ENCODE measurements at places on chromosomes 6 and 20.

DNA sequence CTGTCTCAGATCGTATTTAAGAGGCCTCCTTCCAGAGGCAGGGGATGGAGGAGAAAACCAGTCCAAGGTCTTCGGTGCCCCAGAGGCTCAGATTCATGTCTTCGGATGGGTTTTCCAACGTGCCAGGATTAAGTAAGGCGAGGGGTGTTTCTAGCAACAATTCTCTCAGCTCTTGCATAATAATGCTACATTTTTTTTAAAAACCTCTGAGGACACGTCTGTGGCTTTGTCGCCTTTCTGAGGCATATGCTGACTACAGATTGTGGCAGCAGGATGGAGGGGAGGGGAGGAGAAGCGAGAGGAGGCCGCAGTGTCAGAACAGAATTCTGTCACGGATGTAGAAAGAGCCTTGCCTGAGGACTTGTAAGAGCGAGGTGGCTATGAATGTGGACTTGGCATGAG is 17.7 kb upstream of the CCDC167 start:
- H3K27ac ChIP-seq = no peak overlapping the region
- no peak for DNase-seq
- no peaks in the 10 kb centered on the region for H3K36me3 ChIP-seq
- no peak overlapping the region for H3K4me3 ChIP-seq

DNA sequence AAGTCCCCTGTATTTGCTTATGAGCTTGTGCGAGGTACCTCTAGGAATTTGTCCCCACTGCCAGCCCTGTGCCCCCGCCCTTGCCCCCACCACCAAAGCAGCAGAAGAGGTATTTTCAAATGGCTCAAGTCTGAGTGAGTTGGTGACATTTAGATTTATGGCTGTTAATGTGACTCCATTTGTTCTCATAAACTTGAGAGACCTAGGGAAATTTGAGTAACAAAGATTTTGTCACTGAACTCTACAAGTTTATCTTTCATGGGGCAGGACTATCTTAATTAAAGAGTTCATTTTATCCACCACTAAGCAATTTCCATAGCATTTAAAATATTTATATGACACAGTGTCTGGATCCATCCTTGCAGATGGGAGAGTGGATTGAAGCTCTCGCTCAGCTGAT is 108.5 kb downstream of the PRND start:
- no peaks in the 10 kb centered on the region for H3K27me3 ChIP-seq
- H3K36me3 ChIP-seq = no peaks in the 10 kb centered on the region
- DNase-seq = no peak
- H3K4me1 ChIP-seq = no peaks in the 10 kb centered on the region
- H3K27ac ChIP-seq = no peak overlapping the region

DNA sequence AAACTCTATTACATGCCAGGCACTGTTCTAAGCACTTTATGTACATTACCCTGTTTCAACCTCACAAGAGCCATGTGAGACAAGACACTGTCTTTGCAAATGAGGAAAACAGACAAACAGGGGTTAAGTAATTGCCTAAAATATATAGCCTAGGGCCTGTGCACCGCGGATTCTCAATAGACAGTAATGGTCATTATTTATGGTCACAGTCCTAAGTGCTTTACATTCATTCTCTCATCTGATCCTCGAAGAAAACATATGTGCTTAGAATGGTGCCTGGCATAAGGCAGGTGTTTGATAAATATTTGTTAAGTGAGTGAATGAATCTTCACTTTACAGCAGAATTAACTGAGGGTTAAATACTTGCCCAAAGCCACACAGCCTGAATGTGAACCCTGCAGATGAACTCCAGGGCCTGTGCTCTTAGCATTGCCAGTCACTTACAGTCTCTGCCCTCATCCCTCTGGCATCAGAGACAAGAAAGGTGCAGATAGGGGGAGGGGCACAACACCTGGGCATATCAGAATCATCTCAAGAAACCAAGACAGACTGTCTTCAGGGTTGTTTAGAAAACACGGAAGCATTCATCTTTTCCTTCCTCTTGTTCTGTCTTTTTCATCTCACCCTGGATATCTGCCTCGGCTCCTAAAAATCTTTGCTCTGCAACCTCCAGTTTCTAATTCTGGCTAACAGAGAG is 92.8 kb upstream of the SASH1 start:
- no peak overlapping the region for H3K4me3 ChIP-seq
- H3K4me1 ChIP-seq = no peaks in the 10 kb centered on the region
- no peak for DNase-seq
- no peaks in the 10 kb centered on the region for H3K27me3 ChIP-seq
- H3K36me3 ChIP-seq = no peaks in the 10 kb centered on the region

DNA sequence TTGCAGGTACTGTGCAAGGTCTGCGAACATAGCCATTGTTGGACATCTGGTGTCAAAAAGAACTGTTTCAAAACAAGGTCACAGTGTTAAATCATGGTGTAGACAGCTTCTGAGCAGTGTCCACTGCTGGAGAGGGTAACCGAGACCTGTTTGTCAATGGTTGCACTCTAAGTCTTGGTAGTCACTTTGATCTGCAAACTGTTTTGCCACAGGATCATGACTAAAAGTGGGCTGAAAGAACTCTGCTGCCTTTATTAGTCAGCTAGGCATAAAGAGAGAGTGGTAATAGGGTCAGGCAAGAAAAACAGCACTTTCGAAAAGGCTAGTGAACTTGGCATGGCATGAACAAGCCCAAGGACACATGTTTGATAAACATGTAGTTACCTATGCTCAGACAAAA is 552.3 kb upstream of the CITED2 start:
- no peak for DNase-seq
- no peaks in the 10 kb centered on the region for H3K36me3 ChIP-seq
- H3K27ac ChIP-seq = peak overlapping the region; percentile 20
- H3K4me1 ChIP-seq = peaks cover 16% of the 10 kb centered on the region

GRCh38 chr6:83113258-83113657 is 45.8 kb downstream of the DOP1A start:
- no peak for DNase-seq
- H3K27me3 ChIP-seq = no peaks in the 10 kb centered on the region
- H3K27ac ChIP-seq = no peak overlapping the region
- no peaks in the 10 kb centered on the region for H3K36me3 ChIP-seq
- peaks cover 4% of the 10 kb centered on the region for H3K4me1 ChIP-seq

DNA sequence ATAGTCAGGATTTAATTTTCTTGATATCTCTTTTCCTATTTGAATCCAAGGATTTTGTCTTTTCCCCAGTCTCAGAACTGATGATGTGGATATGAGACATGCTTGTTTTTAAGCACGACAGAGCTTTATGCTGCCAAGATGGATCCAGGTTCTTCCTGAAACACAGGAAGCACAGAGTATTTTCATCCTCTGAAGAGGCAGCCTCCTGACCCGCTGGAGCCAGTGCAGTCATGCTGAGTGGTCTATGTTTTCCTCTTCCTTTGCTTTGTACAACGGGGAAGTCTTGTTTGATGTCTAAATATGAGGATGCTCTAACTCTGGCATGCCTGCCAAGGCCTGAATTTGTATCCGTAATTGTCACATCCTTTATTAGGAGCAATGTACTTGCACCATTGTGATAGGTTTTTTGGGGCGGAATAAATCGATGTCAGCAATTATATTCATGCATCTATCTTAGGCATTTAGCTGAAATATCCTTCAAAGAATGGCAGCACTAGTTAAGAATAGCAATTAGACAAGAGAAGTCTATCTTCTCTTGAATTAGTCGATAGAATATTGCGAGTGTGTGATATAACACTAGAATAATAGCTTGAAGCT is 407.1 kb upstream of the JAG1 start:
- no peaks in the 10 kb centered on the region for H3K36me3 ChIP-seq
- no peak overlapping the region for H3K4me3 ChIP-seq
- no peaks in the 10 kb centered on the region for H3K27me3 ChIP-seq
- H3K27ac ChIP-seq = no peak overlapping the region
- no peak for DNase-seq
- H3K4me1 ChIP-seq = no peaks in the 10 kb centered on the region

DNA sequence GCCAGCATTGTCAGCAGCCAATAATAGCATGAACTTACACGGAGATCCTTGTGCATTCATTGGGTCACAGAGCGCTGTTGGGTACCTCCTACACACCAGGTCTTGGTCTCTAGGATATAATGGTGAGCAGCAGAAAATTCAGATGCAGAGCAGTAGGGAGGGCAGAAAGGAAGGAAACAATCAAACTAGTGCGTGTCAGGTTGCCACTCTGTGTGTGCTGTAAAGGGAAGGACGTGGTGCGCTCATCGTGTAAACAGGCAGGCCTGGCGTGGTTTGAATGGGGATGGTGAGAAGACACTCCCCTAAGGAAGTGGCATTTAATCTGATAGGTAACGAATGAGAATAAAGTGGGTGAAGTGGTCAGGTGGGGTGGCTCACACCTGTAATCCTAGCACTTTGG is 336.4 kb downstream of the CDH26 start:
- no peaks in the 10 kb centered on the region for H3K36me3 ChIP-seq
- no peak overlapping the region for H3K27ac ChIP-seq
- H3K4me1 ChIP-seq = no peaks in the 10 kb centered on the region
- H3K27me3 ChIP-seq = no peaks in the 10 kb centered on the region
- DNase-seq = no peak

DNA sequence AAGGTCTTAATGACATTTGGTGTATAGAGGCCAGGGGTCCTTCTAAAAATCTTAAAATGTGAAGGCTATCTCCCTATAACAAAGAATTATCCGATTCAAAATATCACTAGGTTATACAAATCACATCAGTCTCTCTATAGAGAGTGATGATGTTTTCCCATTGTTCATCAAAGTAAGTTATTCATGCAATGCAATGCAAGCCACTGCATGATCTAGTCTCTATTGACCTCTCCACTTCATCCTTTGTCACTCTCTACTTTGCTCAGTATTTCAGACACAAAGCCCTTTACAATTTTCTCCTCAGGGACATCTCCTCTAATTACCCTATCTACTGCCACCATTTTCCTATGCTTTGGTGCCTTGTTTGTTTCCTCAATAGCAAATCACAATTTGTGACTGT is 628.0 kb downstream of the HTR1B start:
- H3K4me1 ChIP-seq = no peaks in the 10 kb centered on the region
- H3K36me3 ChIP-seq = no peaks in the 10 kb centered on the region
- DNase-seq = no peak

DNA sequence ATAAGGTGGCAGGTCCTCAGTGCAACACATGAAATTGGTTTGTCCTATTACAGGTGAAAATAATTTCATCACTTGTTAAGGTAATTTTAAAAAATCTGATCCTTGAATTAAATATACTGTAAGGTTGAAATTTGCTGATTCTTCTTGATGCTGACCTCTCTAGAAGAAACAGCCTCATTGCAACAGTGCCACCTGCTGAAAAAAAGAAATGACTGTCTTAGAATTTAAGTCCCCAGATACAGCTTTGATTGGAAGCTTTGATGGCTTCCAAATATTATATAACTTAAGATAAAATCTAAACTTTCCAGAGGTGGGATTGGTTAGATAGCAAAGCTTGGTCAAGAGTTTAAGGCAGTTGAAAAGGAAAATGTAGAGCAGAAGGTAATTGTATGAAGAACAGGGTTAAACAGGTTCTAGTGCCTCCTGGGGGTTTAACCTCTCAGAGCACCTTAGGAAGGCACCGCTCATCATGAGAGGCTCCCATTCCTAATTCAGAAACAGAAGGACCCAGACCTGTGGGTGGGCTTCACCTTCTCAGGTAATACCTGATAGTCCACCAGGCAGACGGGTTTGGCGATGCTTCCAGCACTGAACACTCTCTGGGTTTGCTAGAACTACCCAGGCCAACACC is 401.0 kb downstream of the PAX1 start:
- no peaks in the 10 kb centered on the region for H3K4me1 ChIP-seq
- H3K27me3 ChIP-seq = no peaks in the 10 kb centered on the region
- peak; percentile 39 for DNase-seq

DNA sequence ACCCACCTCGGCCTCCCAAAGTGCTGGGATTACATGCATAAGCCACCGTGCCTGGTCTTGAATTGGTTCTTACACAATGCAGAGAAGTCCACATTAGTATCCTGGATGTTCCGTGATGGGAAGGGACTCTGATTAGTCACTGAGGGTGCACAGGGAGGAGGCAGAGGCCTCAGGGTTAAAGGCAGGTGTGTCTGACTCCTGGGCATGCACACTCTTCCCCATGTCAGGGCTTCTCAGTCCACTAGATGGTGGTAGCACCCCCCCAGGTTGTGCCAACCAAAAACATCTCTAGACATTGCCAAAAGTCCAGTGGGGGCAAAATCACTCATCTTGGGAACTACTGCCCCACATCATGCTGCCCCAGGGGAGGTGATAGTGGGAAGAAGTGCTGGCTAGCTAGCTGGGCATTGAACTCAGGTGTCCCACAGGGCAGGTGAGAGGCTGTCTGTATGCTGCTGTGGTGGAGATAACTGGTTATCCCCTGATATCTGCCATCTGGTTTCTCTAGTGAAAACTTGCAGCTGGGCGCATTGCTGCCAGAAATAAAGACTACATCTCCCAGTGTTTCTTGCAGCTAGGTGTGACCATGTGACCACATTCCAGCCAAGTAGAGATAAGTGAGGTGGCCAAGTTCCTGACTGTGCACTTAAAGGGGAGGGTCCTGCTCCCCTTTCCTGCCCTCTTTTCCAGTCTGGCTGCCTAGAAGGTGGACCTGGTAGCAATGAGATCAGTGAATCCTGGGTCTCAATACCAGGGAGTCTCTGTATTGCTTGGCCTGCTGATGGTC is 8.4 kb upstream of the NSFL1C start:
- peak overlapping the region; percentile 20 for H3K27ac ChIP-seq
- no peak for DNase-seq
- no peak overlapping the region for H3K4me3 ChIP-seq
- H3K27me3 ChIP-seq = no peaks in the 10 kb centered on the region
- H3K4me1 ChIP-seq = peaks cover 7% of the 10 kb centered on the region
- no peaks in the 10 kb centered on the region for H3K36me3 ChIP-seq

DNA sequence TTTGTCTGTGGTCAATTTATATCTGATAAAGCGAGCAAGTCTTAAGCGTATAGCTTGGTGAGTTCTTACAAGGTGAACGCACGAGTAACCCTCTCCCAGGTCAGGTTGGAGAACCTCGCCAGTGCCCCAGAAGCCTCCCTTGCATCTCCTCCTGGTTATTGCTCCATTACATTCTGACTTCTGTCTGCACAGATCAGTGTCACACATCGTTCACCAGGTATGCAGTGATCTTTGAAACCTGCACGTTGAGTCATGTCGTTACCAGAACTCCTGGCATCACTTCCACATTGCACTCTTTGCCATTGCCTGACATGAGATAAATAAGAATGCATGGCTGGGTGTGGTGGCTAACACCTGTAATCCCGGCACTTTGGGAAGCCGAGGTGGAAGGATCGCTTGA is 44.2 kb downstream of the AKAP12 start:
- DNase-seq = no peak
- no peaks in the 10 kb centered on the region for H3K36me3 ChIP-seq
- no peaks in the 10 kb centered on the region for H3K4me1 ChIP-seq

DNA sequence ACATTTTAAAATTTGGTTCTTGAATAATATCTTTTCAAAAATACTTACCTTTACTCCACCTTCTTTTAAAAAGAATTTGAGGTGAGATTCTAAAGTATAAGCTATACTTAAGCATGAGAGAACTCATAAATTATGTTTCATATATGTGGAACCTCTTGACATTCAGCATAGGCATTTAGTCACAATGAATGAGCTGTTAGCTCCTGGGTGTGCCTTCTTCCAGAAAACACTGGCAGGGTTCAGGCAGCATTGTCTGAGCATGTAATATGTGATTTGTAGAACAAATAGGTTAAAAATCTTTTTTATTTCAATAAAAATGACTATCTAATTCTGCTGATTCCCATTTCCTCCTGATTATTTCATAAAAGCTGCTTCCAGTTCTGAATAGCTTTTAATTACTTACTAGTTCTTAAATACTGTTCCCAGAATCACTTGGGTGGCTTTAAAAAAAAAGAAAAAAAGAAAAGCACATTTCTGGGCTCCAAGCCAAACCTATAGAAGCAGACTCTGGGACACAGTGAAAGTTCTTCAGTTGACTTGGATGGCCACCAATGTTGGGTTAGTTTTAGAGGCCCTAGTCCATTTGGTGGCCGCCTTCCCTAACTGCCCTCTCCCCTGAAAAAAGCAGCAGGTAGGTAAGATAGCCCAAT is 20.2 kb downstream of the RNF8 start:
- H3K27ac ChIP-seq = no peak overlapping the region
- DNase-seq = no peak
- H3K4me1 ChIP-seq = no peaks in the 10 kb centered on the region
- H3K4me3 ChIP-seq = no peak overlapping the region
